Neural progenitor cell (in vitro differentiated cells): ENCODE measurements at places on chromosomes 2 and 18.
A peak's percentile ranks its signal among the peaks of the same experiment; 100 is the strongest.

DNA sequence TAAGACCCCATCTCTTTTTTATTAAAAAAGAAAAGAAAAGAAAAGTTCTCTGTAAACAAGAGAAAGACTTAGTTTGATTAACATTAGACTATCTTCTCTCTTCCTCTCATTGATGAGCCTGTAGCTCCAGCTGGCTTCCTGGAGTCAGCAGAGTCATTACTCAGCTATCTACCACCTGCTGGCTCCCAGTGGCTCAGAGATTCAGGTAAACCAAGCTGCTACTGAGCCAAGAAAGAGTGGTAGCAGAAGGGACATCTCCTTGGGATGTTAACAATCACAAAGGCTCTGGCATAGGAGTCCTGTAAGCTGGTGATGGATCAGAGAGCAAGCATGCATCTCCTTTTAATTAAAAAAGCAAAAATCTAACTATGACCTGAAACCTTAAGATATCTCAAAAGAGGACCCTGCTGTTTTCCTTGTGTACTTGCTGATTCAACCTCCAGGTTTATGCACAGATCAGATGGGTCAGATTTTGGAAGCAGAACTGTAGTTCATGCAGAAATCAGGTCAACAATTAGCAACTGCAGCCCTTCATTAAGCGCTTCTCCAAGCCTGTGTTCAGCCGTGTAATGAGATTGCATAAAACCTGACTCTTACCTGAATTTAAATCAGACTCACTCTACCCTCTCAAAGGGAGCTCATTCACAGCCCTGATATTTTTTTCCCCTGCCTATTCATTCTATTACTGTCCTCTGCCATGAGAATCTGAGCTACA, 225.8 kb downstream of the RNF152 start:
- no peak for DNase-seq

- no peak for DNase-seq
Observed at GRCh38 chr18:80147037-80147417, 38.0 kb downstream of the ADNP2 start.

GRCh38 chr2:232286001-232286868, 92.3 kb upstream of the ALPP start:
- no peak for DNase-seq

DNA sequence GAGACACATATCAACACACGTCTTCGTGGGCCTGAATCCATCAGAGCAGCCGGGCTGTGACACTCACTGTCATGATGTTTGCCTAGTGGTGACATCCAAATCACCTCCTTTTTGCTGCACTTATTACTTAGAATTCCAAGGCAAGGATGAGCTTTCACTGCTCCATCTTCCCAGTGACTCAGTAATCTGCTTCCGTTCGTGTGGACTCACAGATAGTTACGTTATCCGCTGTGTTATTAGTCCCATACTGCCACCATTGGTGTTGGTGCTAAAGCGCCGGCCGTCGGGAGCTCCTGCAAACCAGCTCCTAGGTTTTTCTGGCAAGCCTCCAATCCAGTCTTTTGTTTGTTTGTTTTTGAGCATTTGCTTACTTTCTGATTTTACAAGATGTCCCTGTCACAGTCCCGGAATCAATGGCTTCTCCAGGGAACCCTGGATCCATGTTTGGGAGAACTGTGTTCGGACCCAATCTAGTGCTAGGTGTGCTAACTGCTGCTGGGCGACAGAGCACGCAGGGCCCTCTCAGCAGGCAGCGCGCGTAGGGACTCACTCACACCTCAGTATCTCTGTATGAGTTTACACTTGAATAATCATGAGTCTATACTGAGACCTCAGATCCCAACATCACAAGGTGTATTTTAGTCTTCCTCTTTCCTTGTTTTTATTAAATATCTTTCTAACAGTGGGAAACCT, 42.6 kb downstream of the HDAC4 start:
- DNase-seq = peak; percentile 22

GRCh38 chr2:105454801-105455485, 56.1 kb upstream of the FHL2 start:
- DNase-seq = peak; percentile 30

GRCh38 chr2:108243566-108243965, 3.8 kb downstream of the SULT1C3 start:
- no peak for DNase-seq

- peak; percentile 78 for DNase-seq
Observed at GRCh38 chr2:240149943-240150784, 9.7 kb upstream of the OTOS start.

DNA sequence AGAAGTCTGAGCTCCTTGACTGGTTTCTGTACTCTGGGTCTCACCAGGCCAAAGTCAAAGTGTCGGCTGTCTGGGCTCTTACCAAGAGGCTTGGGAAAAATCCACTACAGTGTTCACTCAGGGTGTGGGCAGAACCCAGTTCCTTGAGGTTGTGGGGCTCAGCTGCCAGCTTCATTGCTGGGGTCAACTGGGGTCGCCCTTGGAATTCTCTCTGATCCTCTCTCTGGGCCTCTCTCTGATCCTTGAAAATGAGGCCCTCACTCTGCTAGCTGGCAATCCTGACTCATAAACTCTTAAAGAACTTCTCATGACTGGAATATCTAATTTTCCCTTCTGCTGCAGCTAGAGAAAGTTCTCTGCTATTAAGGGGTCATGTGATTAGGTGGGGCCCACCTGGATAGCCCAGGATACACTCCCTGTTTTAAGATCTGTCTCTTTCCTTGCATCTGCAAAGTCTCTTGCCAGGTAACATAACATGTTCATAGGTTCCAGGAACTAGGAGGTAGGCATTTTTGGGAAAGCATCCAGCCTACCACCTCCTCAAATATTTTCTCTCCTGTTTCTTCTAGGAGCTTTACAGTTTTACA, 66.3 kb downstream of the SP110 start:
- peak; percentile 13 for DNase-seq

DNA sequence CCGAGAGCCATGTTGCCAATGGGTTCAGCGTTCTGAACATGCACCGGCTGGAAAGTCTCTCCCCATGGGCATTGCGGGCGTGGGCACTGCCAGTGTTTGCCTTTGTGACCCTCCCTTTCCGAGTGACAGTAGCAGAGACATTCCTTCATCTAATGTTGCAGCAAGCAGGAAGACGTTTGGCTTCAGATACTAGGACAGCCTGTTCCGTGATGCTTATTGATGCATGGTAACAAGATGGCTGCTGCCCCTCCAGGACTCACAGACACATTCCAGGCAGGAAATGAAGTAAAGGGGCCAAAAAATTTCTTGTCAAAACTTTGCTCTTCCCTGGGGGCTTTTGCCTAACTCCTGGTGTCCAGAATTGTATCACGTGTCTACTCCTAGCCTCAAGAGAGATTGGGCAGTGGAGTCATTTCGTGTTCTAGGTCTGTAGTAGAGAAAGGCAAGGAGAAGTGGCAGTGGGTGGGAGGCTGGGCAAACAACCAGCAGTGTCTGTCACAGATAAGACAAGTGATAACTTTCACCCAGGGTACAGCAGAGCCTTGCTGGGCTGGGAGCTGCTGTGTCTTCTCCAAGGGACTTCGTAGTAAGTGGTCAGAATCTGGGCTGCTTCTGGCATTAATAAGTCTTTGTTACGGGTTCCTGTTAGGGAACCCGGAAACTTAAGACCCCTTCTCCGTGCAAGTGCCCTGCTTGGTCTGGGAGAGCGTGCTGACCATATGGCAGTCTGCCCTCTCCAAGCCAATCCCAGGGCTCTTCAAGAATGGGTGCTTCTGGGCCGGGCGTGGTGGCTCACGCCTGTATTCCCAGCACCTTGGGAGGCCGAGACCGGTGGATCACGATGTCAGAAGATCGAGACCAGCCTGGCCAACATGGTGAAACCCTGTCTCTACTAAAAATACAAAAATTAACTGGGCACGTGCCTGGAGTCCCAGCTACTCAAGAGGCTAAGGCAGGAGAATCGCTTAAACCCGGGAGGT, 93.5 kb downstream of the TFCP2L1 start:
- DNase-seq = no peak

- no peak for DNase-seq
Observed at GRCh38 chr2:150182566-150183235, 304.8 kb downstream of the RND3 start.

DNA sequence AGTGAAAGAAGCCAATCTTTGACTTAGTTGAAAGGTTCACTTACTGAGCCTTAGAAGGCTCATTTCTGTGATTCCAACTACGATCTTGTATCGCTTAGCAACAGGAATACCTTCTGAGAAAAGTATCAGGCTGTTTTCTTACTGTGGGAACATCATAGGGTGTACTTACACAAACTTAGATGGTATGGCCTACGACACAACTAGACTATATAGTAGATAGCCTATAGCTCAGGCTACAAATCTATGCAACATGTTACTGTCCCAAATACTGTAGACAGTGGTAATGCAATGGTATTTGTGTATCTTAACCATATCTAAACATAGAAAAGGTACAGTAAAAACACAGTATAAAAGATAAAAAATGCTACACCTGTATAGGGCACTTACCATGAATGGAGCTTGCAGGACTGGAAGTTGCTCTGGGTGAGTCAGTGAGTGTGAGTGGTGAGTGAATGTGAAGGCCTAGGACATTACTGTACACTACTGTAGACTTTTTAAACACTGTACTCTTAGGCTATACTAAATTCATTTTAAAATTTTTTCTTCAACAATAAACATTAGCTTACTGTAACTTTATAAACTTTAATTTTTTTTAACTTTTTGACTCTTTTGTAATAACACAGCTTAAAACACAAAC, 148.8 kb upstream of the STON1 start:
- DNase-seq = no peak

DNA sequence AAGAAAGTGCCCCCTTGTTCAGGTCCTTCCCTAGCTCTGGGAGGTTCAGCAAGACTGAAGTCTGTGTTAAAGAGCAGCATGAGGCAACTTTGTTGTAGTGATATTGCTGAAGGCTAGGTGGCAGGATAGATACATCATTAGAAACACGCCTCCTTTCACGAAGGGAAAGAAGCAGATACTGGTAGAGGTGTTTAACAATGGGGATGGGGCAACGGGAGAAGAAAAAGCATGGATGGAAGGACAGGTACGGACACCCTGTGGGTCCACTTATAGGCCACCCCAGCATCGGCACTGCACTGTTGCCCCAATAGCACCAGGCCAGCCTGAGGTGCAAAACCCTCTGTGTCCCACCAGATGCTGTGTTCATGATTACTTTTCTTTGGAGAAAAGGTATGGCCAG, 3.5 kb upstream of the IGFBP5 start:
- peak; percentile 82 for DNase-seq
